Hippocampal formation (tissue), 2 donors: ENCODE measurements at places on chromosomes 5 and 9.

- DNase-seq = peak; percentile 57
Measured at GRCh38 chr5:139698490-139699146, 50.5 kb downstream of the CXXC5 start.

- no peak for DNase-seq
Measured at GRCh38 chr5:104372376-104372775, 809.8 kb upstream of the NUDT12 start.

DNA sequence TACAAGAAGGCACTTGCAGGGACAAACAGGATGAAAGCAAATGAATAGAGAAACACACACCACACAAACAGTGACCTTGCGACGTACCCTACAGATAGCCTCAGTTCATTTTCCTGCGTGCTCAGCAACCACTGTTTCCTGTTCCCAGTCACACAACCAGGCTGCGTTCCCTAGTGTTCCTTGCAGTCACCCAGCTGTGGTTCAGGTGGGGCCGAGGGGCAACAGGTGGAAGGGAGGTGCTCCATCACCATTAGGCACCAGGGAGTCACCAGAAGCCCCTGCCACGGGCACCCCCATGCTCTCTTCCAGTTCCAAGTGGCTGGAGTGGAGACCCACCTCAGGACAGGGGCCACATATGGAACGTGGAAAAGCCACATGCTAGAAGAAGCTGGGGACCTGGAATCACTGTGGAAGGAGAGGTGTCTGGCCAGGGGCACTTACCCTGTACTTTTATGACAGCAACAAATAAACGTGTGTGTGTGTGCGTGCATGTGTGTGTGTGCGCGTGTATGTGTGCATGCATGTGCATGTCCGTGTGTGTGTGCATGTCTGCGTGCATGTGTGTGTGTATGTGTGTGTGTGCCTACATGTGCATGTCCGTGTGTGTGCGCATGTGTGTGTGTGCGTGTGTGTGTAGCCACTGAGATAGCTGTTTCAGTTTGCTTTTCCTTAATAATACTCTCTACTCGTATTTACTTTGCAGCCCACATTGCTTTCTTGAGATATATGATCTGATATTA, 18.8 kb upstream of the FCN2 start:
- DNase-seq = no peak

DNA sequence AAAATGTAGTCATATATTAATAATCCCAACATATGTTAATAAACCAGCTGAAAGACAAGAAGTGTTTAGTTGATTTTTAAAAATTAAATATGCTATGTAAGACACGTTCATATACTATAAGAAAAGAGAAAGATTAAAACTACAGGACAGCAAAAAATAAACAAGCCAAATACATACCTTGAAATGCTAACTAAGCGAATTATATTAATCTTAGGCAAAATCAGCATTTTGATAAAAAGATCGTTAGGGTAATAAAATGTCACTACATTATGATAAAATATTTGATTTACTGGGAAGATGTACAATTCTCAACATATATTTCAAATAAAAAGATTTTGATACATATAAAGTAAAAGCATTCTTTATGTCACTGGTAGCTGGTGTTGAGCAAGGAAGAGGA, 938.3 kb downstream of the PTPRD start:
- DNase-seq = no peak

- DNase-seq = no peak
Measured at GRCh38 chr5:99169309-99169708, 240.5 kb upstream of the CHD1 start.

DNA sequence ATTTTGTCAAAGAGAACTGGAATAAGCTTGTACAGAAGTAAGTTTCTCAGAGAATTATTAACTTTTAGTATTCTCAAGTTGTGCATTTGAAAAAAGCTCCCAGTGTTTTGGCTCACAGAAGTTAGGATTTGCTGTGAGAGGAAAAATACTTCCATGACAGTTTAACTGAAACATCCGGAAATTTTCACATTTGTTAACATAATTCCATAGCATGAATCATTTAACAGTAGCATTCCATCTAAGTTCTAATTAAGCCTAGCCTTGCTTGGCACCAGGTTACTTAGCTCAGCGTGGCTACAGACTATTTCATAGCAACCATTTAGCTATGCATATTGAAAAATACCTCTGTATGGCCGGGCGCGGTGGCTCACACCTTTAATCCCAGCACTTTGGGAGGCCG, 90.8 kb downstream of the LNPEP start:
- no peak for DNase-seq

DNA sequence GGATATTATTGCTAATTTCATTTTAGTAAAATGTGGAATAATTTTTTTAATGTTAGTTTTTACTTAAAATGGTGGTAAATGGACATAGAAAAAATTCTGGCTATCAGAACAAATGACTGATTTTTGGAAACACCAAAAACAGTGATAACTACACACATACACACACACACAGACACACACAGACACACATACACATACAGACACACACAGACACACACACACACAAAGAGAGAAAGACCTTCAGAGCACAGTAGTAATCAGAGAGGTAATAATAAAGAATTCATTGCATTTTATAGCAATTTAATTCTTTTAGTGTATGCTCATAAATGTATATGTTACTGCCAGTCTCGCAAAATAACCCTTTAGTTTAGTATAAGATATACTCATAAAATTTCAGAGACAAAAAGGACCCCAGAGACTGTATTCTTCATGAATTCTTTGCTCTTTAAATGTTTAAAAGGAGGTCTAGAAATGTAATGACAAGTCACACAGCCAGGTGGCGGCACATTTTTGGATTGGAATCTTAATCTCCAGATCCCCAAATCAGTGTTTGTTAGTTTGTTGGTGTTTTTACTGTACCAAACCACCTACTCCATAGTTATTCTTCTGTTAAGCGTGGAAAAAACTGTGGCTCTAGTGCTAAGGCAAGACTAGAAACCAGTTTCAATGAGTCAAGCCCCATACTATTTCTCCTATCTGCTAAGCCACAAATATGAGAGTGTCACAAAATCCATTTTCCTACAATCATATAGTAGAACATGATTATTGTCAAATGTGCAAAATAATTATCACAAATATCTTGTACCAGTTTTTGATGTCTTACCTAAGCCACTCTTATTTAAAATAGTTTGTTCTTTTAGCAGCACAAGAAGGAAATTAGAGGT, 109.9 kb downstream of the EDIL3 start:
- DNase-seq = peak; percentile 10

GRCh38 chr9:16545639-16546038, 324.8 kb downstream of the BNC2 start:
- DNase-seq = no peak

- peak; percentile 41 for DNase-seq
Measured at GRCh38 chr9:75892216-75892911, 1.9 kb downstream of the PCSK5 start.

DNA sequence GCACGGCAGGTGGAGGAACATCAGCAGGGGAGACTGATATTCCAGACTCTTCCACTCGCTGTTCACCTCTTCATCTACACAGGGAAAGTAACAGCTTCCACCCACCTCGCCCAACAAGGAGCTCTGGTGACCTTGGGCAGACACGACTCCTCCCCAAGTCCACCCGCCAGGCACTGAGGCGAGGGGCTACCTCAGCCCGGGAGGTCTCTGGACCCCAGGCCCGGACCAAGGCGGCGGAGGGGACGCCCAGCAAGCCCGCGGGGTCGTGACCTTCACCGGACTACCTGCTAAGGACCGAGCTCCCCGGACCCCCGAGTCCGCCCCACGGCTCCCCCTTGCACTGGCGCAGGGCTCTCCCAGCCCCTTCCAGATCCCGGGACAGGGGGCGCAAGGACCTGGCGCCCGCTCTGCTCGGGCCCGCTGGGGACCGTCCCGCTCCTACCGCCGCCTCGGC, 70.2 kb upstream of the LPCAT1 start:
- no peak for DNase-seq

DNA sequence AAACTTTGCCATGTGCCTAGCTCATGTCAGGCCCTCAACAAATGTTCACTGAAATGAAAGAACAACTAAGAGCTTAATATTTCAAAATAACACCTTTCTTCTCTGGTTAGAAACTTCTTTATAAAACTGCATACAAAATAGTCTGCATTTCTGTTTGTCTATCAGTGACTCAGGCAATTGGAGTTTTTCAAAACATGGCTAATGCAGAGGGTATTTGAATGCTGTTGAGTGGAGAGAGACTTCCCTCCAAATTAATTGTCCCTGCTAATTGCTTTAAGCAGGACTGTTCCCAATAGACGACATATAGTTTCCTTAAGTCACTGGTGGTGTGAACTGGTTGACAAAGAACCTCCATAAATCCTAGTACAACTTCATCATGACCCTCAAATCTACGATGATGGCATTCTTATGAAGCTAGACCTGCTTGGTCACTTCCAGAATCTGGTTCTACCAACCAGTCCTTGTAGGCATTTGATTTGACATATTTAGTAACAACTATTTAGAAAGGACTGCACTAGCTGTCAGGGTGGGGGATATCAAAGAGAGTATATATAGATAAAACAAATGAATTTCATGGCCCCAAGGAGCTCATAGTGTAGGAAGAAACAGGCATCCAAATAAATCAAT, 84.5 kb downstream of the PRLR start:
- DNase-seq = no peak

GRCh38 chr5:132971483-132972435, 8.3 kb upstream of the AFF4 start:
- DNase-seq = no peak

GRCh38 chr5:135461481-135462151, 9.5 kb upstream of the TIFAB start:
- DNase-seq = no peak

GRCh38 chr5:133487093-133487492, 125.2 kb downstream of the FSTL4 start:
- DNase-seq = no peak

DNA sequence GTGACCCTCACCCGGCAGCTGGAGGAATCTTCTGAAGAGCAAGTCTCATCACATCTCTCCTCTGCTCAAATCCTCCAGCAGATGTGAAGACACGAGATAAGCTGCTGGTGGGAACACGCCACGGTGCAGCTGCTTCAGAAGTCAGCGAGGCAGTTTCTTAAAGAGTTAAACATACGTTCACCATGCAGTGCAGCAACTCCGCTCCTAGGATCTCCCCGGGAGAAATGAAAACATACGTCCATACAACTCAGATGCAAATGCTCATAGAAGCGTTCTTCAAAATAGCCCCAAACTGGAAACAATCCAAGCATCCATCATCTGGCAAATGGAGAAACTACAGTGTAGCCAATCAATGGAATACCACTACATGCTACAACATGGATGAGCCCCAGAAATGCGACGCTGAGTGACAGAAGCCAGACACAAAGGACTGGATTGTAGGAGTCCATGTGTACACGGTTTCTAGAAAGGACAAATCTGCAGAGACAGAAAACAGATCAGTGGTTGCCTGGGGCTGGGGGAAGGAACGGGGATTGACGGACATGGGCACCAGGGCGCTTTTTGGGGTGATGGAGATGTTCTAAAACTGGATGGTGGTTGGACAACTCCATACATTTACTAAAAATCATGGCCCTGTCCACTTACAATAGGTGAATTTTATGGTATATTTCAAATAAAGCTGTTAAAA, 150.6 kb downstream of the COL23A1 start:
- no peak for DNase-seq

DNA sequence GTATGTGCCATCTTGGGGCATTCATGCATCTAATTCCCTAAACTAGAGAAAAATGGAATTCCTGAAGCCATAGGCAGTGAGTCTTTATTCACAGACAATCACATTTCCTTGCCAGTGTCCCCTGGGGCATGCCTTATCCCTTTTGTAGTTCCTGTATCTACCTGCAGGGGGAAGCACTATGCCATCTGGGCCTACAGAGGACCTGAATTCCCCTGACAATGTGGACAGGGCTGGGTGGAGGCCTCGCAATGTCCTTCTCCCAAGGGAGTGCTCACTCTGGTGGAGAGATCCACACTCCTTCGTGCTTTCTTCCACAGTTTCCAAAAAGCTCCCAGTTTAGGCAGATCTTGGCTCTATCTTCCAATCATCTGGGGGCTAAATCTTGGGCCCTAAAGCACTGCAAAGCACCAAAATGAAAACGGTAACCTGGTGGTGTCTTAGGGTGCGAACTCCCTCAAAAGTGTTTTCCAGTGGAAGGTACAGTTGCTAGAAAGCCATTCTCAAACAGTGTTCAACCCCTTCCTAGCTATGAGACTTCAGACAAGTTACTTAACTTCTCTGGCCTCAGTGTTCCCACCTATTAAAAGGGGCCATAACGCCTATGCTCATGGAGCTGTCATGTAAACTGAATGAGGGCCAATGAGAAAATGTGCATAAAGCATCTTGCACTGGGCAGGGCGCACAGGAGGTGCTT, 17.5 kb downstream of the WHRN start:
- peak; percentile 61 for DNase-seq

GRCh38 chr5:16733331-16734006, 116.7 kb upstream of the RETREG1 start:
- peak; percentile 60 for DNase-seq

- no peak for DNase-seq
Measured at GRCh38 chr5:20215257-20215656, 227.3 kb upstream of the CDH18 start.

DNA sequence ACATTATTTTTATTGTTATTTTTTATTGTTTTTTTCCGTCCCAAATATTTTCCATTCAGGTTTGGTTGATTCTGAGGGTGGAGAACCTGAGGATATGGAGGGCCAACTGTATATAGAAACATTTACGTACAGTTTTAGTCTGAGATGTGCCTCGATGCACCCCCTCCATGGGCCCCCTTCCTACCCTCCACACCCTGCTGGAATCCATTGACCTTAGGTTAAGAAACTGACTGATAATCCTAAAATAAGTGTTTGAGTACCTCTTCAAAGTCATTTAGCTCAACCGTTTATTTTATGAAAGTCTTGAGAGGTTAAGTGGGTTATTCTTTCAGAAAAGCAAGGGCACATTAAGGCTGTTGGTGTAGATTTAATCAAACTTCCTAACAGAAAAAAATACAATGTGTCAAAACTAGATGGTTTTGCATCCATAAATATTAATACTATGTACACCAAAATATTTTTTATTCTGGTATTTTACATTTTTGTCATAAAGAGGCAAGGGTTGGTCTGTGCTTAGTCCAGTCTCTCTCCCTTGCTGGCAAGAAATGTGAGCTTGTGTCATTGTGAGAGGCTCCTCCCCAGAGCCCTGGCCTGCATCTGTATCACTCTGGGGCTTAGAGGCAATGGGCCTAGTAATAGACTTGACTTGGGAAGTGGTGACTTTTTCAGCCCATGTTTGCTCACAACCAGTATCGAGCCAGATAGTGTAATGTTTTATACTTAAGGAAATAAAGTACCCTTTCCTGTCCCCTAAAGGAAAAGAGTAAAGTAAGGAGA, 15.7 kb downstream of the MTRR start:
- DNase-seq = peak; percentile 79

- no peak for DNase-seq
Measured at GRCh38 chr5:113176196-113176595, 199.6 kb downstream of the DCP2 start.

- DNase-seq = no peak
Measured at GRCh38 chr5:135543485-135544304, 7.9 kb upstream of the NEUROG1 start.
